ENCODE measurements at places on chromosomes 7 and 10. TPM values are rescaled to one million over a fixed set of nuclear protein-coding genes. Genes with fewer than 3 reads are reported as not detected.

GRCh38 chr7:157228864-157229422 lies 90.2 kb downstream of the UBE3C start:
- DNase-seq = no peak

DNA sequence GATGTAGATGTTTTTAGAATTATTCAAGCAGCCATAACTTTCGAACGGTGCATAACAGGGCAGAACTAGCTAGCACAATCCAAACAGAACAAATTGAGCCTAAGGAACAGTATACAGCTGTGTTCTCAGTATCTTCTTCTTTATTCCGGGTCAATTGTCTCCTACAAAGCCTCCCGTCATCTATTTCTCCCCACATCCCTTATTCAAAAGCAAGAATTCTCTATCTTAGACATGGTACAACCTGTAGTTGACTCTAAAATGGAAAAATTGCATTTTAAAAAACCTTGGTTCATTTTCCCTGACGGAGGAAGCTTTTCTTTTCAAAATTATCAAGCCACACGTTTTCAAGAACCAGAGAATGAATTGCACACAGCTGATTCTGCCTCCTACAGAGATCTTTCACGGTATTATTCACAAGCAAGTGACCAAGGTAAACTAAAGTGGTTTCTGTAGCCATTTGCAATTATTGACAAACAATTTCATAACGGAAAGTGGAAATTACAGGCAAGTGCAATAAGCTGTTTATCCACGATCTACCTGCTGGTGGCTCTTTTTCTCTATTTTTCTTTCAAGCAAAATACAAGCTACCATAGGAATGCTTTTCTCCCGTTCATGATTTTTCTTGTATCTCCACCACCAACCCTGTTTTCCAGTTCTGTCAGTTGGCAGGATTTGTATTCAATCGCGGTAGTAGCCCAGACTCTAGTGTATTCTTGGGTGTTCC lies 2.3 kb downstream of the GRM8 start:
- DNase-seq = no peak

DNA sequence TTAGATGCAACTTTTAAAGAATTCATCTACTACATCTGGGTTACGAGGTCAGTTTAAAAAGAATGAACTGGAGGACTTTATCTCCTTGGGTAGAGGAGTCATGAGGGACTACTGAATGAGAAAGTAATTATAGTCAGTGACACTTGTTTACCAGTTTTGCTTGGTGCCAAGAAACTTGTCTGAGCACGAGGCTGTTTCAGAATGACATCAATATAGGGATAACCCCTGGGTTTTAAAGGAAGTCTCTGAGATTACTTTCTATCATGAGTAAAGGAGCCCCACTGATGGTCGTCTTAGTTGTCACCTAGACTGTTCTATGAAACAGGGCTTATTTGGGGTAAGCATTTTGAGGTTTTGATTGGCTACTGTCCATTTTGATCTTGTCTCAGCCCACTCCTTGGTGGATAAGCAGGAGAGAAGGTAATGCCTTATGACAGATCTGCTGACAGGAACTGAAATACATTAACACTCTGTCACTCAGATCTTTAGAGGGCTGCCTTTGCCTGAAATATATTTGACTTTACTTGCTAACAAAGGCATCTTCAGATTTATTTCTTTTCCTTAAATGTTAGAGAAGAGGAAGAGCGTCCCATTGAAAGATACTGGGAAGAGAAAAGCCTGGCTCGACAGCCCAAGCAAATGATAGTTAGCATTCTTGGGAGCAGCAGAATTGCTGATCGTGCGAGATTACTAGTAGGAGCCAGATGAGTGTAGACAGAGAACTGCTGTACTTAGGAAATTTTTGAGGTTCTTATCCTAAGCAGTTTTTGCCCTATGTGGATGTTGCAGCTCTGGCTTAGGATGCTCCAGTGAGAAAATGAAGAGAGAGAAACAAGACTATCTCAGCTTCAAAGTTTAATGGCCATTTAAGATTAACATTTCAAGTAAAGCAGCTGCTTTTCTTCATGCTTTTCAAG lies 299.2 kb upstream of the LRGUK start:
- DNase-seq = no peak

The ASIC3 gene
- total RNA-seq = not detected
